ENCODE measurements at places on chromosomes 12 and 14.
A peak's percentile ranks its signal among the peaks of the same experiment; 100 is the strongest.

DNA sequence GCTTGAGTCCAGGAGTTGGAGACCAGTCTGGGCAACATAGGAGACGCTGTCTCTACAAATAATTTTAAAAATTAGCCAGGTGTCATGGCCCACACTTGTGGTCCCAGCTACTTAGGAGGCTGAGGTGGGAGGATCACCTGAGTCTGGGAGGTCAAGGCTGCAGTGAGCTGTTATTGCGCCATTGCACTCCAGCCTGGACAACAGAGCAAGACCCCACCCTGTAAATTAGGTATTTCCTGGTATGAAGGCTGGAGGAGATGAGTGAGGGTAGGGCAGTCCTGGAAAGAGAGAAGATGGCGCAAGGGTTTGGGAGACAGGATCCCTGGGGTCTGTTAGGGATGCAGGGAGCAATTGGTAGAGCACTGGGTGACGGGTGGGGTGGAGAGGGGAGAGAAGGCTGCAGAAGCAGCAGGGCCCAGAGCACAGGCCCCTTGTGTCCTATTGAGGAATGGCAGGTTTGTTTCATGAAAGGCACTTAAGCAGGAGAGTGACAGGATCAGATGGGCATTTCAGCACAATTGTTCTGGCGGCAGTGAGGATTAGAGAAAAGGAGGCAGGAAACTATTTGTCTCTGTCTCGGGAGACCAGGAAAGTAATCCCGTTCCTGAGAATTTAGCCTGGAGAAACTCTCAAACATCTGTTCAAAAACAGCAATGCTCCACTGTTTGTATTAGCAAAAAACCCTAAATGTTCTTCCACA lies 47.2 kb upstream of the KTN1 start:
- peaks cover 9% of the 10 kb centered on the region for H3K27me3 ChIP-seq
- no peak for DNase-seq
- H3K4me3 ChIP-seq, result no peak overlapping the region
- H3K36me3 ChIP-seq, result peaks cover 13% of the 10 kb centered on the region

GRCh38 chr14:61372842-61373555 lies 51.6 kb downstream of the PRKCH start:
- no peak overlapping the region for H3K27ac ChIP-seq
- no peak for DNase-seq
- peaks cover 2% of the 10 kb centered on the region for H3K27me3 ChIP-seq
- H3K4me3 ChIP-seq, result no peak overlapping the region
- no peaks in the 10 kb centered on the region for H3K4me1 ChIP-seq
- no peaks in the 10 kb centered on the region for H3K36me3 ChIP-seq

DNA sequence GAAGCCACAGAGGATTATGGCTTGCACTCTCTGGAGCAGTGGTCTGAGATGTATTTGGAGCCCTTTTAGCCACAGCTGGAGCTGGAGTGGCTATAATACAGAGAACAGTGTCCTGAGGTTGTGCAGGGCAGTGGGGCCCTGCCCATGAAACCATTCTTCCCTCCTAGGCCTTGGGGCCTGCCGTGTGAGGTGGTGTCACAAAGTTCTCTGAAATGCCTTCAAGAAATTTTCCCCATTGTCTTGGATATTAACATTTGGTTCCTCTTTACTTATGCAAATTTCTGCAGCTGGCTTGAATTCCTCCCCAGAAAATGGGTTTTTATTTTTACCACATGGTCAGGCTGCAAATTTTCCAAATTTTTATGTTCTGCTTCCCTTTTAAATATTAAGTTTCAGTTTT lies 79.3 kb downstream of the UNC79 start:
- H3K27ac ChIP-seq, result no peak overlapping the region
- no peaks in the 10 kb centered on the region for H3K36me3 ChIP-seq
- H3K4me3 ChIP-seq, result no peak overlapping the region
- H3K27me3 ChIP-seq, result no peaks in the 10 kb centered on the region
- no peaks in the 10 kb centered on the region for H3K4me1 ChIP-seq

GRCh38 chr14:103206836-103207387 lies 83.7 kb downstream of the TNFAIP2 start:
- H3K4me1 ChIP-seq, result peaks cover 31% of the 10 kb centered on the region
- H3K4me3 ChIP-seq, result peak overlapping the region; percentile 85
- DNase-seq, result peak; percentile 14
- H3K27me3 ChIP-seq, result peaks cover 8% of the 10 kb centered on the region
- peak overlapping the region; percentile 83 for H3K27ac ChIP-seq
- H3K36me3 ChIP-seq, result no peaks in the 10 kb centered on the region

DNA sequence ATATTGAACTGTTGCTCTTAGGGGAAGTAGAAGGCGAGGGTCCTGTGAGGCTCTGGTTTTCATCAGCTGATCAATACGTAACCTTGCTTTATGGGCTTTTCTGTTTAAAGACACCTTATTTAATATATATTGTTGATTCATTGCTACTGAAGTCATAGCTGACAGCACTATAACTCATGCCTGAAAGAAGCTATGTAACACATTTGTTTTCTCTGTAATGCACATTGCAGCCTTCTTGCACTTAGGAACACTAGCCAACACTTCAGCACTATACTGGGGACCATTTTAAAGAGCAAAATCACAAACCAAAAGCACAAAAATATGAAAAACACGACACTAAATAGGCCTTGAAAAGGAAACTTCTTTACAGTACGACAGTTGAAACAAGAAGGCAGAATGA lies 135.7 kb downstream of the TTC6 start:
- H3K27me3 ChIP-seq, result no peaks in the 10 kb centered on the region
- no peak overlapping the region for H3K4me3 ChIP-seq
- no peak for DNase-seq

DNA sequence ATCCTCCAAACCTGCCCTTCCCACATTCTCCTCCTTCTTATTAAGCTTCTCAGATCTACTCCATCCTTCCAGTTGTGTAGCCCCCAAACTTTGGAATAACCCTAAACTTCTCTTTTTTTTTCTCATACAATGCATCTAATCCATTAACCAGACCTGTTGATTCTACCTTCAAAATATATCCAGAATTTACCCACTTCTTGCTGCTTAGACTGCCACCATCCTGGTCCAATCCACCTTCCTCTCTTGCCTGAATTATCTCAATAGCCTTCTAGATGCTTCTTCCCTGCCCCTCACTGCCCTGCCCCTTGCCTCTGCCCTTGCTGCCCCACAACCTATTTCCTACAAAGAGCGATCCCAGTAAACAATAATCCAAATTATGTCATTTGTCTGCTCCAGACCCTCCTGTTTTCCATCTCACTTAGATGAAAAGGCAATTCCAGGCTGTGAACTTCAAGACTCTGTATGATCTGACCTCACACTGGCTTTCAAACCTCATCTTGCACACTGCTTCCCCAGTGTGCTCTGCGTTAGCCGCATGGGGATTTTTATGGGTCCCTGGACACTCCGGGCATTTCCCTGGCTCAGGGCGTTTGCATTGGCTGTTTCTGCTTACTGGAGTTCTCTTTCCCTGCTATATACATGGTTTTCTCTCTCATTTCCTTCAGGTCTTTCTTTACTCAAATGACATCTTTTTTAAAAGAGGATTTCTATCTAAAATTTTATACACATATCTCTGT lies 42.6 kb upstream of the HIF1A start:
- H3K4me3 ChIP-seq, result no peak overlapping the region
- H3K27ac ChIP-seq, result peak overlapping the region; percentile 47
- peaks cover 25% of the 10 kb centered on the region for H3K4me1 ChIP-seq
- no peaks in the 10 kb centered on the region for H3K36me3 ChIP-seq
- DNase-seq, result no peak

GRCh38 chr12:29992366-29992765 lies 208.6 kb upstream of the TMTC1 start:
- DNase-seq, result no peak
- H3K27me3 ChIP-seq, result no peaks in the 10 kb centered on the region
- H3K27ac ChIP-seq, result no peak overlapping the region
- H3K36me3 ChIP-seq, result no peaks in the 10 kb centered on the region
- H3K4me1 ChIP-seq, result no peaks in the 10 kb centered on the region

GRCh38 chr12:51729331-51729730 lies 119.2 kb downstream of the FIGNL2 start:
- no peaks in the 10 kb centered on the region for H3K27me3 ChIP-seq
- H3K4me1 ChIP-seq, result peaks cover 30% of the 10 kb centered on the region
- peak overlapping the region; percentile 50 for H3K27ac ChIP-seq
- H3K4me3 ChIP-seq, result peak overlapping the region; percentile 15
- peak; percentile 16 for DNase-seq
